ENCODE measurements at places on chromosomes 16 and 17.
A peak's percentile ranks its signal among the peaks of the same experiment; 100 is the strongest.

GRCh38 chr17:7192271-7192937 lies 13.2 kb upstream of the ASGR1 start:
- no peaks in the 10 kb centered on the region for H3K36me3 ChIP-seq
- H3K4me1 ChIP-seq, result no peaks in the 10 kb centered on the region
- DNase-seq, result no peak

DNA sequence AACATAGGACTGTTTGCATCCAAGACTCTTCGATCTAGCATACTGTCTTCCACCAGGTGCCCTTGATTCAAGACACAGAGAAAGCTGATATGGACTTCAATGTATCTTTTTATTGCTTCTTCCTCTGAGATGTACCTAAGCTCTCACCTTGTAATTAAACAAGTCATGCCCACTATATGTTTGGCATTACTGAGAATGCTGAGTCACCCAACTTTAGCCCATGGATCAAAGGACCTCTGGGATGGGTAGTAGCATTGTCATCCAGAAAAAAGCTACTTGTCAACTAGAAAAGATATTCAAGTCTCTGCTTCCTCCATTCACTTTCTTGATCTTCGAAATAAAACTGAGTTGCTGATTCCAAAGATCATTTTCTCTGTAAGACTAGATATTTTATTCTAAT lies 37.8 kb downstream of the CDH8 start:
- H3K4me1 ChIP-seq, result no peaks in the 10 kb centered on the region
- H3K4me3 ChIP-seq, result no peak overlapping the region
- H3K27me3 ChIP-seq, result no peaks in the 10 kb centered on the region
- no peak for DNase-seq
- no peak overlapping the region for H3K27ac ChIP-seq
- H3K36me3 ChIP-seq, result no peaks in the 10 kb centered on the region

DNA sequence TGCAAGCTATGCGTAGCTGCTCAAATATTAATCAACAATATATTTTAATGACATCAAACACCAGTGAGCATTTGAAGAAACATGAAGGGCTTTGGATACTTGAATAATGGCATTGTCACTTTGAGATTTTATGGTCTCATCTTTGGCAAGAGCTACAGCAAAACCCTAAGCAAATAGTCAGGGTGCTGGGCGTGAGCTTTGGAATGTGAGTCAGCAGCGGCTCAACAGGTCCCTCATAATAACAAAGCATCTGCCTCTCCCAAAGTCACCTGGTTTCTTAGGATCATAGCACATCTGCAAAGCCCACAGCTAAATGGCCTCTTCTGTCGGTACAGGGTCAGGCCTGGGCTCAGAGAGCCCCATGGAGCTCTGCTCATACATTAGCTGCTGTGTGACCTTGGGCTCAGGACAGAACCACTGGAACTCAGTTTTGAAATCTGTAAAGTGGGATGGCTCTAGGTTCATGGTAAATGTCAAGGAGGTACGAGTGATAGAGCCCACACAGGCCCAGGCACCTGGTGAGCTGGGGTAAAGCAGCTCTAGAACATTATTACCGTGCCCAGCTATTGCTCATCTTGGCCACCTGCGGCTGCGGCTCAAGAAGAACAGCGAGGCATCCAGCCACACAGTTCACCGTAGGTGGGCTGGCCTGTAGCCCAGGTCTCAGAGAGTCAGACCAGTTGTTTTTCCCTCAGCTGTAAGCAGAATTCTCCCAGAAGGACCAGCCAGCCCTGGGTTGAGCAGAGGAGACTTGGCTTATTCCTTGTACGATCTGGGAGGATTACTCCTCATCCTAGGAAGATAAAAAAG lies 544.5 kb upstream of the CDH11 start:
- no peak overlapping the region for H3K27ac ChIP-seq
- DNase-seq, result no peak
- no peaks in the 10 kb centered on the region for H3K27me3 ChIP-seq
- H3K4me3 ChIP-seq, result no peak overlapping the region

- peak overlapping the region; percentile 47 for H3K27ac ChIP-seq
- H3K27me3 ChIP-seq, result no peaks in the 10 kb centered on the region
- no peak for DNase-seq
- no peak overlapping the region for H3K4me3 ChIP-seq
- H3K36me3 ChIP-seq, result no peaks in the 10 kb centered on the region
Observed at GRCh38 chr17:60086818-60087591, 8.3 kb upstream of the HEATR6 start.

- H3K36me3 ChIP-seq, result no peaks in the 10 kb centered on the region
- H3K27ac ChIP-seq, result no peak overlapping the region
- no peak overlapping the region for H3K4me3 ChIP-seq
- no peak for DNase-seq
Observed at GRCh38 chr16:54228325-54228724, 58.3 kb downstream of the IRX3 start.

GRCh38 chr16:86620184-86620583 lies 41.8 kb downstream of the FOXL1 start:
- H3K27me3 ChIP-seq, result no peaks in the 10 kb centered on the region
- H3K27ac ChIP-seq, result no peak overlapping the region
- no peaks in the 10 kb centered on the region for H3K4me1 ChIP-seq
- H3K4me3 ChIP-seq, result no peak overlapping the region
- DNase-seq, result no peak
- no peaks in the 10 kb centered on the region for H3K36me3 ChIP-seq

DNA sequence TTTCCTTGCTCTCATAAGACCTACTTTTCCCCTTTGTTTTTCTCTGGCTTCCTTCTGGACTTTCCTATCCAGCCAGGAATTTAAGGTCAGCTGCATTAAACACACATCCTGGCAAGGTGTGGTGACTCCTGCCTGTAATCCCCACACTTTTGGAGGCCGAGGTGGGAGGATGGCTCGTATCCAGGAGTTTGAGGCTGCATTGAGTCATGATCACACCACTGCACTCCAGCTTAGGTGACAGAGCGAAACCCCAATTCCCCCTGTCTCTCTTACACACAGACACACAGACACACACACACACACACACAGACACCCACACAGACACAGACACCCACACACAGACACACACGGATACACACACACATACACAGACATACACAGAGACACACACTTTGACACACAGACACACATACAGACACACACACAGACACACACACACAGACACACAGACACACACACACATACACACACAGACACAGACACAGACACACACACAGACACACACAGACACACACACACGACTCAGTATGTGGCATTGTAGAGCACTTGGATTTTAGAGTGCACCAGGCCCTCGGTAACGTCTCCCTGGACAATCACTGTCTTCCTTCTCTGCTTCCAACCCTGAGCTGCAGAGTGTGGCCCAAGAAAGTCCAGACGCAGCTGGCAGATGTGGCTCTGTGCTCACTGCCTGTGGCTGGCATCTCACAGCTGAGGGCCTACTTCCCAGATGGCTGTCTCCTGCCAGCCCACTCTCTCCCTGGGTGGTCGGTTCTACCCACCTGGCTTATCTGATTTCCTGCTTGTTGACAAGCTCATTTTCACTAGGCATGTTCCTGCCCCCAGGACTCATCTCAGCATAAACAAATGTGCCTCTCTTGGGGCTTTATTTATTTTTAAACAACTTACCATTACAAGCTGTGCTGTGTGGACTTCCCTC lies 39.0 kb downstream of the NLRP1 start:
- no peaks in the 10 kb centered on the region for H3K4me1 ChIP-seq
- H3K27ac ChIP-seq, result no peak overlapping the region
- no peak overlapping the region for H3K4me3 ChIP-seq
- H3K27me3 ChIP-seq, result no peaks in the 10 kb centered on the region
- no peak for DNase-seq
- no peaks in the 10 kb centered on the region for H3K36me3 ChIP-seq

DNA sequence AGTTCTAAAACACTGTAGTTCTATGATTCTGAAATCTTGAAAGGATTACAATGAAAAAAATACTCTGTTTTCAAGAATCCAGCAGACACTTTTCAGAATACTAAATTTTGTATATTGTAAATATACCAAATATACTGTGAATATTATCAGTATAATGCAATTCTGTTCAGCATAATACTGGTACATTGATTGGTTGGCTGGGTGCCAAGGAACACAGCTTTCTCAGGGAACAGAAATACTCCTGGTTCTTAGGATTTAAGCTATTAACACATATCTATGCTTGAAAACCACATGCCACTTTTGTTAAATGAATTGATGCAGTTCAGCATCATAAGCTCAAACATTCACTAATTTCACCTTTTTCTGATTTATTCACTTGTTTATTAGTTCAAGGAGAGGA lies 2.5 kb upstream of the GINS3 start:
- H3K27ac ChIP-seq, result no peak overlapping the region
- H3K4me1 ChIP-seq, result no peaks in the 10 kb centered on the region
- no peaks in the 10 kb centered on the region for H3K27me3 ChIP-seq
- H3K36me3 ChIP-seq, result no peaks in the 10 kb centered on the region

DNA sequence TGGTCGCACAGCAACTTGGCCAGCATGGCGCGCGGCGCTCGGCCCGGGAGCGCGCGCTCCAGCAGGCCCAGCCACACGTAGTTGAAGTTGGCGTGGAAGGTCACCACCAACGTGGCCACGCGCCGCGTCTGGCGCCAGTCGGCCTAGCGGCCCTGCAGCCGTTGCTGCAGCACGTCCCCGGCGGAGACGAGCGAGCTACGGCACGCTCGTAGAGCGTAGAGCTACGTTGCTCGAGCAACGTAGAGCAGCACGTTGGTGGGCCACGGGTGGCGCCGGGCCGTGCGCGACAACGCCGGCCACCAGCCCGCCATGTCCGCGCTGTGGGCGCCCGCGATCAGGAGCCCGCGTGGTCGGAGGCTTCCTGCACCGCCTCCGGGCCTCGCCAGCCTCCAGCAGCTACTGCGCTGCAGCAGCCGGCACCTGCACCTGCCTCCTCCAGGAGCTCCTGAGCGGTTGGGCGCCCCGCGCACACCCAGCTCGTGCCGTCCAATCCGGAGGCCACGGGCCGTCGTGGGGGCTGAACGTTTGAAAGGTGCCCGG lies 13.4 kb upstream of the SULT1A1 start:
- H3K4me3 ChIP-seq, result peak overlapping the region; percentile 31
- H3K27me3 ChIP-seq, result no peaks in the 10 kb centered on the region
- peak; percentile 76 for DNase-seq
- peak overlapping the region; percentile 81 for H3K27ac ChIP-seq

- DNase-seq, result no peak
- H3K27me3 ChIP-seq, result no peaks in the 10 kb centered on the region
- H3K27ac ChIP-seq, result peak overlapping the region; percentile 59
- H3K36me3 ChIP-seq, result peaks cover 14% of the 10 kb centered on the region
- H3K4me3 ChIP-seq, result peak overlapping the region; percentile 98
Observed at GRCh38 chr17:80146121-80147034, 550 bp downstream of the EIF4A3 start.

- H3K4me1 ChIP-seq, result no peaks in the 10 kb centered on the region
- H3K36me3 ChIP-seq, result no peaks in the 10 kb centered on the region
- DNase-seq, result no peak
Observed at GRCh38 chr16:64133366-64133765, 988.5 kb downstream of the CDH11 start.

- H3K27ac ChIP-seq, result no peak overlapping the region
- H3K36me3 ChIP-seq, result no peaks in the 10 kb centered on the region
- no peak for DNase-seq
- no peak overlapping the region for H3K4me3 ChIP-seq
Observed at GRCh38 chr17:9290226-9290613, 268.9 kb downstream of the NTN1 start.

GRCh38 chr16:50329446-50330189 lies 39.2 kb downstream of the BRD7 start:
- H3K36me3 ChIP-seq, result peaks cover 5% of the 10 kb centered on the region
- no peaks in the 10 kb centered on the region for H3K27me3 ChIP-seq
- no peaks in the 10 kb centered on the region for H3K4me1 ChIP-seq
- DNase-seq, result no peak
- H3K4me3 ChIP-seq, result no peak overlapping the region
- no peak overlapping the region for H3K27ac ChIP-seq

DNA sequence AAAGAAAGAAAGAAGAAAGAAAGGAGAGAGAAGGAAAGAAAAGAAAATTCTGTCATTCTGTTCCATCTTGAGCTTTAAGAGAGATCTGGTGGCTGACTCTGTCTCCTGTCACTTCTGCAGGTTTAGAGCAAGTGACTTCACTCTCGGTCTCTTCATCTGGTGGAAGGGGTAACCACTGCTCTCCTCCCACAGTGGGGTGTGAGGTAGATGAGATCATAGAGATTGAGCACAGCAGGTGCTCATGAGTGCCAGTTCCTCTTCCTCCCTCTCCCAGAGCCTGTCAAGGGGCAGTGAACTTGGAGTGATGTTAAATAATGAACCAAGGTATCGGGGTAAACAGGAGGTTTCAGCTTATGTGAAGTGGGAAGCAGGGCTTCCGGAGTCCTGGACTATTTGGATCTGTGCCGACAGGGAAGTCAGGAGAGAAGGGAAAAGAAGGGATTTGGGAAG lies 47.7 kb downstream of the BEAN1 start:
- no peak overlapping the region for H3K4me3 ChIP-seq
- no peak for DNase-seq
- H3K4me1 ChIP-seq, result no peaks in the 10 kb centered on the region
- H3K27me3 ChIP-seq, result no peaks in the 10 kb centered on the region
- H3K27ac ChIP-seq, result no peak overlapping the region

DNA sequence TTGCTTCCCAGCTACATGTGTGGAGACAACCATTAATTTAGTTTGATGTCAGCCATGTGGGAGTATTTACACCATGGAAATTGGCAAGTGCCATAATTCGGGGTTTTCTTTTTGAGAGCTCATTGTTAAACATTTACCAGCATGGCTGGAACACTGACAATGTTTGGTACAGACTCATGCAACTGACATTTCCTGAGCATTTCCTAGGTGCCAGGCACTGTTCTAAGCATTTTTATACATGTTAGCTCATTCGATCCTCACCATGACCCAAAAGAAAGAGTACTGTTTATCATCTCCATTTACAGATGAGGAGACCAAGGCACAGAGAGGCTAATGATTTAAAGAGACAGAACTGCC lies 86.9 kb downstream of the FOXL1 start:
- no peaks in the 10 kb centered on the region for H3K27me3 ChIP-seq
- no peak for DNase-seq
- H3K4me3 ChIP-seq, result no peak overlapping the region
- H3K36me3 ChIP-seq, result no peaks in the 10 kb centered on the region
- no peak overlapping the region for H3K27ac ChIP-seq

GRCh38 chr16:20811889-20812439 lies 5.6 kb downstream of the REXO5 start:
- no peak overlapping the region for H3K4me3 ChIP-seq
- H3K4me1 ChIP-seq, result no peaks in the 10 kb centered on the region
- H3K36me3 ChIP-seq, result no peaks in the 10 kb centered on the region
- DNase-seq, result no peak
- no peaks in the 10 kb centered on the region for H3K27me3 ChIP-seq

DNA sequence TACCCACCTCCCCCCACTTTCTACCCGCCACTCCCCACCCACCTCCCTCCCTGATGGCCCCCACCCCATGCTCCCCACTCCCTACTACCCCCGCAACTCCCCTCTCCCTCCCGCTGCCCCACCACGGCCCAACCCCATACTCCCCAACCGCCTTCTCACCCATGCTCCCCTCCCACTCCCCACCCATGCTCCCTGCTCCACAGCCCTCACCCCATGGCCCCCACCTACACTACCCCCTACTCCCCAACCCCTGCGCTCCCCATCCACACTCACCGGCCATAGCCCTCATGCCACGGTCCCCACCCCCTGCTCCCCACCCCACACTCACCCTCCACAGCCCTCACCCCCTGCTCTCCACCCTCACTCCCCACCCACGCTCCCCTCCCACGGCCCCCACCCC lies 13.9 kb downstream of the COTL1 start:
- H3K4me1 ChIP-seq, result no peaks in the 10 kb centered on the region
- H3K4me3 ChIP-seq, result no peak overlapping the region
- no peak for DNase-seq
- no peaks in the 10 kb centered on the region for H3K27me3 ChIP-seq
- H3K27ac ChIP-seq, result no peak overlapping the region
- no peaks in the 10 kb centered on the region for H3K36me3 ChIP-seq

GRCh38 chr17:57956291-57957119 lies 1.3 kb upstream of the CUEDC1 start:
- H3K27ac ChIP-seq, result no peak overlapping the region
- no peak for DNase-seq
- H3K36me3 ChIP-seq, result no peaks in the 10 kb centered on the region
- no peaks in the 10 kb centered on the region for H3K4me1 ChIP-seq
- no peak overlapping the region for H3K4me3 ChIP-seq
- no peaks in the 10 kb centered on the region for H3K27me3 ChIP-seq

Data from pancreas (tissue), 10 donors.